A549 treated with ZK216348 at 1 μM for 4 hours (cell line): ENCODE measurements at places on chromosomes 1 and 21. TPM values are rescaled to one million over a fixed set of nuclear protein-coding genes. Genes with fewer than 3 reads are reported as not detected.

The AMY1C gene
- not detected in 5 replicates for total RNA-seq

The CADM3 gene
- total RNA-seq, result 0.09 to 0.26 TPM (median 0.12 TPM) in 5 replicates

The CELA3A gene
- total RNA-seq, result not detected in 5 replicates

The LCE1C gene
- total RNA-seq, result not detected in 5 replicates

The CACNA1E gene
- total RNA-seq, result not detected in 5 replicates

The TTLL7 gene
- total RNA-seq, result 1.4 to 4.8 TPM (median 3.0 TPM) in 5 replicates

The SLC30A2 gene
- 0.09 to 0.31 TPM (median 0.25 TPM) in 5 replicates for total RNA-seq

The DCDC2B gene
- not detected in 5 replicates for total RNA-seq

The CCDC185 gene
- total RNA-seq, result 0.07 to 0.12 TPM in 2 of 5 replicates, not detected in the others

The TMEM51 gene
- 29.9 to 38.0 TPM (median 35.7 TPM) in 5 replicates for total RNA-seq
